ENCODE measurements at places on chromosomes 4 and X.

- no peak for DNase-seq
Measured at GRCh38 chr4:176898791-176899190, 106.1 kb upstream of the VEGFC start.

DNA sequence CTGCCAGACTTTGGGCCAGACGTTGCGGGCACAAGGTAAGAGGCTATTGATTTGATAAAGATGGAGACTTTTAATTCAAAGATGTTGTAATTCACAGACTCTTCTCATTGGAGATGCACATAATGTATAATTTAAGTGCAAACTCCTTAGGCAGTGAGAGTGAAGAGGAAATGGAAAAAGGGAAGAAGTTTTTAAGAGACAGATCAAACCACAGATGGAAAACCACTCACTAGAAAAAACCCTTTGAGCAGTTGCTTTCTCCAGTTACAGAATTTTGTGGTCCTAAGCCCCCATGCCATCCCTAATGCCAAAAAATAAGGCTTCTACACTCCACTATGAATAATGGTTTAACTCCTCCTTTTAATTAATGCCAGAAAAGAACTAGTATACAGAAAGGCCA lies 977.1 kb upstream of the PRKX start:
- no peak for DNase-seq

DNA sequence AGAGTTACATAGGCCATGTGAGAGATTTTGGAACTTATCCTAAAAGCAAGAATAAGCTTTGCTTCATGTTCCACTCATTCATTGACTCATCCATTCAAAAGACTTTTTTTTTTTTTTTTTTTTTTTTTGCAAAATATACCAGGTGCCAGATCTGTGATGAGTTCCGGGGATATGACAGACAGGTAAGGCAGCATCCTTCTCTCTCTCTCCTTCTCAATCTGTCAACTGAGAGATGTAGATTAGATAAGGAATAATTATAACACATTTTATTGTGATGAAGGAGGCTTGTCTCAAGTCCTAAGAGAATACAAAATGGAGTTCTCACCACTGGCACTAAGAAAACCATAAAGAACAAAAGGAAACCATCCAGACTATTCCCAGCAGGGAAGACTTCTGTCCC lies 190.2 kb upstream of the CPEB2 start:
- DNase-seq: no peak

- DNase-seq: no peak
Measured at GRCh38 chr4:73187325-73187724, 71.3 kb downstream of the ANKRD17 start.

DNA sequence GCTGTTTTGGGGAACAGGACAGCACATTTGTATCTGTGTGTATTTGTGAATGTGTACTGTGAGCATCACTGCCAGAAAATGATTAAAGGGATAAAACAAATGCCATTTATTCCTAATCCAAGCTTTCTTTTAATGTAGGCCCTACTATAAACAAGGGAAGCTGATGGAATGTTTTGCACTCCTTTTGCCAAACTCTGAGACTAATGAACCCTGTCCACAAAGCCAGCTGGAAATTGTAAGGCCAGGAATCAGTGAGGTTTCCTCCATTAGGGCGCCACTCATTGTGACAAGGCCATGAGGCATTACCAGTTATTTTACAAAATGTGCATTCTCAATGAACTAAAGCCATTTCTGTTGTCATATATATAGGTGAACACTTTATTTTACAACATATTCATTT lies 163.0 kb upstream of the NAP1L5 start:
- DNase-seq: no peak

DNA sequence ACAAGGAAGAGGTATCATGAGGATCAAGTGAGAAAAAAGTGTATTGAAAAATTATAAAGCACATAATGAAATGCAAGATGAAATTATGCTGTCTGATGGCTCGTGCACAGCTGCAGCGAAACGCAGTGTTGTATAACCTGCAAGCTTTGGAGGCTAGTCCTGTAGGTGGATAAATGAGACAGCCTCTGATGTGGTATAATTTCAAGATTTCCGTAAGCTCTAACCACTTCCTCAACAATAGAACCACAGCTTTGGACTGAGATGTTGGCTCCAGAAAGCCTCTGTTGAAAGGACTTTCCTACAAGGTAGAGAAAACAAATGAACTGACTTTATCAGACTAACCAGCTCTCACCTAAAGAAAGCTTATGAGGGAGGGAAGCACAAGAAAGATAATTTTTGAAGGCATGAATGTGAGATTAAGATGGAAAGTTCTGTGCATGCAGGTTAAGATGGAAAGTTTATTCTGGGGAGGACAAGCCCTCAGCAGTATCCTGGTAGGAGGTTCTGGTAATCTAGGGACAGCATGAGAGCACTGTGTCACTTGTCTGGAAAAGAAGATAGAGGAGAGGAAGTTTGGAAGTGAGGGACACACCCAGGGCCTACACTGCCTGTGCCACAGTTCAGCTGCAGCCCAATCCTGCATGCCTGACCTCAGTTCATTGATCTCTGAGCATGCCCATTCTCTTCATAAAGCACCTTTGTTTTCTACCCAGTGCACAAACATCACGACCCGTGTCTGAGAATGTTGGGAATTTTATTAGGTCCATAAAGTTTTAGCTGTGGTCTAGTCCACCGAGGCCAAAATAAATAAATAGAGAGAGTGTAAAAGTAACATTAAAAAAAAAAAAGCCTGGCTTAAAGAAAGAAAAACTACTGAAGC lies 161.5 kb upstream of the SFRP2 start:
- no peak for DNase-seq

GRCh38 chrX:3129256-3129655 lies 88.0 kb downstream of the ARSF start:
- DNase-seq: no peak
